CD4-positive, alpha-beta memory T cell (primary cell): ENCODE measurements at places on chromosomes 5 and 9. TPM values are rescaled to one million over a fixed set of nuclear protein-coding genes. Genes with fewer than 3 reads are reported as not detected.

DNA sequence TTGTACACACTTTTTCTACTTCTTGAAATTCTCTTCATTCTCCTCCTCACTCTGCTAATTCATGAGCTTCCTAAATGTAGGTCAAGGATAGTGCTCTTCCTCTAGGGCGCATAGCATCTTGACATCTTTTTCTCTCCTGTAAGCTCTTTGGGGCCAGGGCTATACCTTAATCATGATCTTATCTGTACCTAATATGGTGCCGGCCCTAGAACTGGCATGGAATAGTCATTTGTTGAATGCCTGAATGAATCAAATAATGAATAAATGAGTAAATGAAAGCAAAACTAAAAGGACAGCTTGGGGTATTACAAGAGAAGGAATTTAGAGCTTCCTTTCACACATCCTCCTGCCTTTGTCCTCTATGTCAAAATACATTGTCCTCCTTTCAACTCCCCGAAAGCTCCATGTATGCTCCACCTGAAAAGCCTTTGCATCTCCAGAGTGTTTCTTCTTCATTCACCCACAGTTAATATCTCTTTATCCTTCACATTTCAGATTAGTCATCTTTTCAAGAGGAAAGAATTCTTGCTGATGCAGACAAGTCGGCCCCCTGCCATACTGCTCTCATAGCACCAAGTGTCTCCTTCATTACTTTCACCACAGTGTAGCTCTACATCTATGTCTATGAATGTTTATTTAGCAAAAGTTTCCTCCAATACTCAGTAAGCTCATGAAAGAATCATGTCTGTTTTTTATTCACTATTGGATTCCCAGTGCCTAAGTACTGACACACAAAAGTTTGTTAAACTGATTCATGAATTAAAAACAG, 16.4 kb upstream of the PPP2R2B start:
- no peak overlapping the region for H3K27ac ChIP-seq
- peaks cover 6% of the 10 kb centered on the region for H3K4me1 ChIP-seq
- H3K27me3 ChIP-seq = no peaks in the 10 kb centered on the region
- H3K4me3 ChIP-seq = no peak overlapping the region
- H3K36me3 ChIP-seq = no peaks in the 10 kb centered on the region

DNA sequence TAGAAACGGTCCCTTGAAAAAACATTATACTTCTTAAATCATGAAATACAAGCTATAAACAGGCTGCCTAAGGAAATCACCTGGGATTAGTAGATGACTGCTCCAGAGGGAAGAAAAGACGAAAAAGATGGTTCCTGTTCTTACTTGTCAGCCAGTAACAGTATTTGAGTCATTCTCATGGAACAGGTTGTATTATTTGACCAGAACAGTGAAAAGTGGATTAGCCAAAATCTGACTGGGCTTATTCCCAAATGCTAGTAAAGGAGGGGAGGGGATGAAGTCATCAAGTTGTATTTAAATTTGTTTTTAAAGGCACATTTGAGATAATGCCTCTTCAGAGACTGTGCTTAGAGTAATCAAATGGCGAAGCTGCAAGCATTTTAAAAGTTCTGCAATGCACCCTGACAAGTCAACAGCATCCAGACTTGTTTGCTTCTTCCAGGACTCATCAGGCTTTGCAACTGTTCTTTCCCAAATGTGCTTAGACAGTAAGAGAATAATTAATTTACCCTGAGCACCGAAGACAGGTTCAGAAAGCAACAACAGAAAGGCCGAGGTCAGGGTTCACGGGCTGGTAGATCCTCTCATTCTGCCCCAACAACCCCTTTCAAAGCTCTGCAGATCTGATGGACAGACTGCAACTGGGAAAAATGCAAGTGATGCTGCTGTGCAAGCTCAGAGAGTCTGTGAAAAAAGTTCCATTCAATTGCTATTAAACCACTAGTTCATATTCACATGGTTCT, 800.6 kb downstream of the KCTD16 start:
- DNase-seq = no peak
- no peaks in the 10 kb centered on the region for H3K27me3 ChIP-seq
- no peak overlapping the region for H3K4me3 ChIP-seq

GRCh38 chr9:127113191-127113972, 9.1 kb downstream of the ANGPTL2 start:
- peaks cover 12% of the 10 kb centered on the region for H3K4me1 ChIP-seq
- H3K27ac ChIP-seq = no peak overlapping the region
- no peak overlapping the region for H3K4me3 ChIP-seq

DNA sequence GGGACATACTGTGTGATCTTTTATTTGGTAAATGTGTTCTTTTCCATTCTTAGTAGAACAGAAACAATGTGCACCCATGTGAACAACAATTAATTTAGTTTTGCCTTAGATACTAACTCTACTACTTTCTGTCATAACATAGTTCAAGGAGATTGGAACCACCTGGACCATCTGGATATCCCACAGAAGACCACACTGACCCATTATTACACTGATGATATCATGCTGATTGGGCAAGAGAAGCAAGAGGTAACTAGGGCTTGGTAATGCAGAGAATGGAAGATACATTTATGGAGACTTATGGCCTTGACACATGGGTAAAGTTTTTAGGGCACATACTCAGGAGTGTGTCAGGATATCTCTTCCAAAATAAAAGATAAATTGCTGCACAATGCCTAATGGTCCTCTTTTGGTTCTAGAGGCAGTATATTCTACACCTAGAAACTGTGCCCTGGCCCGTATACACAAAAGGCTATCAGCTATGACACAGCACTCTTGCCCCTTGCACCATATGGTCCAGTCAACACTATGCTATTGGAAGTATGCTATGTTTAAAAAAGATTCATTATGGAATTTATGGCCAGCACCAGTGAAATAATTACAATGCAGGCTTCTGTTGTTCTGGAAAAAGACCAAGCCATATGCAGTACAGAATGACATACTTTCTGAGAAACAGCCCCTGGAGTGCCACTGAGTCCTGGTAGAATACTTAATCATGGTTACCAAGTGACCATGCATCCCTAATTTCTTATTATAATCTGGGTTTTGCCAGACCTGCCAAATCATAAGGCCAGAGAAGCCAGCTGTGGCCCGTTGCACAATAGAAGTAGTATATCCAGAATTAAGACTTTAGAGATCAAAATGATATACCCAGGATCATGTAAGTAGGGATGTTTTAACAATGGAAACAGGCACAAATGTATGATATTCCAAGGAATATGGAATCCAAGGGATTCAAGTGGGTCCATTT, 41.6 kb upstream of the MROH2B start:
- H3K4me1 ChIP-seq = no peaks in the 10 kb centered on the region
- no peak overlapping the region for H3K27ac ChIP-seq
- no peak overlapping the region for H3K4me3 ChIP-seq
- no peaks in the 10 kb centered on the region for H3K36me3 ChIP-seq

GRCh38 chr5:73188764-73189531, 16.0 kb downstream of the TMEM174 start:
- H3K4me3 ChIP-seq = no peak overlapping the region
- H3K27me3 ChIP-seq = no peaks in the 10 kb centered on the region
- DNase-seq = no peak
- H3K4me1 ChIP-seq = no peaks in the 10 kb centered on the region
- no peak overlapping the region for H3K27ac ChIP-seq

- H3K4me3 ChIP-seq = no peak overlapping the region
- DNase-seq = no peak
- H3K27ac ChIP-seq = no peak overlapping the region
- H3K4me1 ChIP-seq = no peaks in the 10 kb centered on the region
- H3K27me3 ChIP-seq = no peaks in the 10 kb centered on the region
Measured at GRCh38 chr9:38026840-38027527, 42.0 kb downstream of the SHB start.

GRIN1 gene
- total RNA-seq = not detected

SLC44A1 gene
- total RNA-seq = 15.2 TPM

TAF1L gene
- total RNA-seq = 0.12 TPM
